HL-60 (cell line): ENCODE measurements at places on chromosomes 13 and 19.

DNA sequence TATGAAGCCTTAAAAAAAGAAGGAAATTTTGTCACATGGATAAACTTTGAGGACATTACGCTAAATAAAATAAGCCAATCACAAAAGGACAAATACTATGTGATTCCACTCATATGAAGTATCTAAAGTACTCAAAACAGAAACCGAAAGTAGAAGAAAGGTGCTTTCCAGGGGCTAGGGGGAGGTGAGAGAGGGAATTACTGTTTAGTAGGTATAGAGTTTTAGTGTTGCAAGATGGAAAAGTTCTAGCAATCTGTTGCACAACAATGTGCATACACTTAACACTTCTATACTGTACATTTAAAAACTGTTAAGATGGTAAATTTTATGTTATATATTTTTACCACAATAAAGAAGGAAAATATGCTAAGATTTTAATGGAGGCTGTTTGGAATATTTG, 83.0 kb downstream of the POLR1D start:
- DNase-seq: no peak

DNA sequence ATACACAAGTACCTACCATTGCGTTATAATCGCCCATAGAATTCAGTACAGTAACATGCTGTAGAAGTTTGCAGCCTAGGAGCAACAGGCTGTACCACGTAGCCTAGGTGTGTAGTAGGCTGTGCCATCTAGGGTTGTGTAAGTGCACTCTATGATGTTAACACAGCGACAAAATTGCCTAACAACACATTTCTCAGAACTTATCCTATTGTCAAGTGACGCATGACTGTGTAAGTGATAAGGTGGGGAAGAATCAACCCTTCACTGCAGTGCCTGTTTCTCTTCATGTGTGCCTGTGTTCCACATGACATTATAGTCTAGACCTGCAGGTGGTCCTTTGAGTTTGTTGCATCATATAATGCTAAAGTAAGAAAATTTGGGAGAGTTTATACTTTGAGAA, 94.0 kb downstream of the PCDH9 start:
- no peak for DNase-seq

DNA sequence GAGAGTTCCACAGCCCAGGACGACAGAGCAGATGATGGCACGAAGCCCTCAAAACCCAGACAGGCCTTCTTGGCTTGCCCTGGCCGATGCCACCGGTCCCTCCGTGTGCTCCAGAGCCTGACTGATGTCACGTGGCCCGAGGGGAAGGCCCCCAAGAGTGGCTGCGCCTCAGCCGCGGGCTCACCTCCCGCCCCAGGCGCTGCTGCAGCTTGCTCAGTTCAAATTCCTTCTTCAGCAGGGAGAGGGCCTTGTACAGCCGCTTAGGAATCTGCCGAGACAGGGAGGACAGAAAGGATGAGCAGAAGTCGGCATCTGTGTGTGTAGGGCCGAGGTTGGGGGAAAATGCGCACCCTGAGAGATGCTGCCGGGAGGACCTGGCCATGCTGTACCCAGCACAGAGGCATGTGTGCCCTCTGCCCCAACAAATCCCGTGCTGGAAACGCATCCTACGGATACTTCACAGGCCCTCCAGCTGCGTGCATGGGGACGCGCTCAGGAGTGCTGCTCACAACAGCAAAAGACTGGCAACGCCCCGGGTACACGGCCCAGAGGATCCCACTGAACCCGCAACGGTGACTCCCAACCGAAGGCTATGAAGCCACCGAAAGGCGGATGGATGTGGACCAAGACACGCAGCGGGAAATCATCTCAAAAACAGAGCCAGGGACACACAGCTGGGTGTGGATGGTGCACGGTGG, 12.9 kb downstream of the LONP1 start:
- no peak for DNase-seq

DNA sequence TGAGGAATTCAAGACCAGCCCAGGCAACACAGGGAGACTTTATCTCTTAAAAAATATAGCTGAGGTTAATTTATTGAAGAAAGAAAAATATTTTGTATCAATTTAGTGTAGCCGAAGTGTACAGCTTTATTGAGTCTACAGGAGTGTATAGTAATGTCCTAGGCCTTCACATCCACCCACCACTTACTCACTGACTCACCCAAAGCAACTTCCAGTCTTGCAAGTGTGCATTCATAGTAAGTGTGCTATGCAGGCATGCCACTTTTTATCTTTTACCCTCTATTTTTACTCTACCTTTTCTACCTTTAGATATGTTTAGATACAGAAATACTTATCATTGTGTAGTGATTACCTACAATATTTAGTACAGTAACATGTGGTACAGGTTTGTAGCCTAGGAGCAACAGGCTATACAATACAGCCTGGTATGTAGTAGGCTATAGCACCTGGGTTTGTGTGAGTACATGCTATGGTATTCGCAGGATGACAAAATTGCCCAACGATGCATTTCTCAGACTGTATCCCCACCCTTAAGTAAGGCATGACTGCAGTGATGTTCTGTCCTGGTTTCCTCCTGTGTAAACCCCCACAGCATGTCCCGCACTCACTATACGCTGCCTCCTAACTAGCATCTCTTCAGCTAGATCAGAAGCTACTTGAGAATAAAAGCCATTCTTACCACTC, 15.3 kb upstream of the ATP12A start:
- no peak for DNase-seq

DNA sequence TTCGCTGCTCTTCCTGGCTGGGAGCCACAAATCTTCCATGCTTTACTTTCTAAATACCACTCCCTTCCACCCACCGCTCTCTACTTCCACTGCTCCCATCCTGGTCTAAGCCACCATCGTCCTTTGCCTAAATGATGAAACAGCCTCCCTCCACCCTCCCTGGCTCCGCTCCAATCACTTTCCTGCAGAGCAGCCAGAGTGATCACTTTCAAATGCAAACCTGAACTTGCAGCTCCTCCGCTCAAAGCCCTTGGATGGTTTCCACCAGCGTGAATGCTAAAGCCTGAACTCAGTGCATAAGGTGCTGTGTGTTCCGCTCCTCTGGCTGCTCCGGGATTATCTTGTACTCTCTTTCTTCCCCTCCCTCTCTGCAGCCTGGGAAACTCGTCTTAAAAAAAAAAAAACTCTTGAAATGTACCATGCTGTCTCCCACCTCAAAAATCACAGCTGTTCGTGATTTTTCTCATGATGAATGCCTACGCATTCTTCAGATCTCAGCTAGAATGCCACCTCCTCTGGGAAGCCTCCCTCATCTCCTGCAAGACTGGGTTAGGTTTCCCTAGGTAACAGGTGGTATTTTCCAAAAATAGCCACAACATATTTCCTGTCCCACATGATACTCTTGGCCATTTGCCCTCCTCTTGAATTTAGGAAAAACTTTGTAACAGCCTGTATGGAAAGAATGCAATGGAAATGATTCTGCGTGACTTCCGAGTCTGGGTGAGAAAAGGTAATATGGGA, 3.7 kb upstream of the SIN3B start:
- DNase-seq: no peak

DNA sequence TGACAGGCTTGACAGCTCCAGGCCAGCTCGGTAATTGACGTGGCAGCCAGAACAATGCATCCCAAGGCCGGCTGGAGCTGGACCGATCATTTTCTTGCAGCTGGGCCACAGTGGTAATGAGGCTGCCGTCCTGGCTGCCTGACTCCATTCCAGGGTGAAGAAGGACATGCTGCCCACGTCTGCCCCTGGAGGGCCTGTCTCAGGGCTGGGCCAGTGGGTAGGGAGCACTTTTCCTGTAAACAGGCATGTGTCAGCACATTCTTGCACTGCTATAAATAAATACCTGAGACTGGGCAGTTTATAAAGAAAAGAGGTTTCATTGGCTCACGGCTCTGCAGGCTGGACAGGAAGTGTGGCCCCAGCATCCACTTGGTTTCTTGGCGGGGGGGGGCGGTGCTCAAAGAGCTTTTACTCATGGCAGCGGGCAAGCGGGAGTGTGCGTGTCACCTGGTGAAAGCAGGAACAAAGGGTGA, 38.1 kb upstream of the KCTD15 start:
- DNase-seq: no peak

DNA sequence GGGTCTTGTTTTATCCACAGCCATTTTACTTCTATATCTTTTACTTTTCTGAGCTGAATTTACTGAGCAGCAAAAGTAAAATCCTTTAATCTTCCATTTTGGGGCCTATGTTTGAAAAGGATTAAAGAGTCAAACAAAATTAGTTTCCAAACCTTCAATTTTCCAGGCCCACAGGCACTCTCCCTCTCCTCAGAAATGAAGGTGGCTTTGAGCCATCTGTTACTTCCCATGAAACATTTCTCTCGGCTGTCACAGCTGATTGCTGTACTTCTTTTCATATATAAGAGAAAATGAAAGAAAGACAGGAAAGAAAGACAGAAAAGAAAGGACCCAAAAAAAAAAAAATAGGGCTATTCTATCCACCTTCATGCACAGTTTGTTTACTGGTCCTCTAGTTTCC, 194.9 kb downstream of the LACC1 start:
- no peak for DNase-seq

- DNase-seq: no peak
Measured at GRCh38 chr13:80901111-80901510, 560.2 kb upstream of the SPRY2 start.

DNA sequence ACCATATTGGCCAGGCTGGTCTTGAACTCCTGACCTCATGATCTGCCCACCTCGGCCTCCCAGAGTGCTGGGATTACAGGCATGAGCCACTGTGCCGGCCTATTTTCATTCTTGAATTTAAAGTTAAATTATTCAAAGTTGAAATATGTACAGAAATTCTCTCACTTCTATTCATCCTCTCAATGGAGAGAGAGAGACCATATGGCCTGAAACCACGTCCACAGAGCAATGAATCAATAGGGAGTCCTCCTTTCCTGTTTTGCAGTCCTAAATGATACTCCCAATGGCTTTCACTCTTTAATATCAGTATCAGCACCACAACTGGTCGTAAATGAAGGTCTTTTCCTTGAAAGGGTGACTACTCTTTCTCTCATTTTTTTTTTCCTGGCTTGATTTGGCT, 30.5 kb upstream of the KCTD4 start:
- no peak for DNase-seq

DNA sequence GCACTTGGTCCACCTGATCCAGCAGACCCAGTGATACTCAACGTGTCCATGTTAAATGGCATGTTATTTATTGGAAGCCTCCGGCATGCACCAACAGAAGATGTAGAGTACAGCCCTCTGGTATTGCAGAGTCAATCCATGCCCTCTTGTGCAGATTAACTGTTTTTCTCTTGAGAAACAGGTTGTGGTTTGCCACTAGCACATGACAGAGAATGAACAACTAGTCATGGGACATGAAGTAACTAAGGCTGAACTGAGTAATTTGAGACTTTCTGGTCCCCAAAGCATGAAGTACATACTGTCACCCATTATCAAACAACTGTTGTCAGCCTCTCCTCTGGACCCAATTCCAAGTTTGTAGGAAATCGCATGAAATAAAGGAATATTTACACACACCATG, 3.2 kb downstream of the ZNF562 start:
- peak; percentile 70 for DNase-seq

- DNase-seq: no peak
Measured at GRCh38 chr13:110103534-110103933, 203.4 kb downstream of the COL4A1 start.

DNA sequence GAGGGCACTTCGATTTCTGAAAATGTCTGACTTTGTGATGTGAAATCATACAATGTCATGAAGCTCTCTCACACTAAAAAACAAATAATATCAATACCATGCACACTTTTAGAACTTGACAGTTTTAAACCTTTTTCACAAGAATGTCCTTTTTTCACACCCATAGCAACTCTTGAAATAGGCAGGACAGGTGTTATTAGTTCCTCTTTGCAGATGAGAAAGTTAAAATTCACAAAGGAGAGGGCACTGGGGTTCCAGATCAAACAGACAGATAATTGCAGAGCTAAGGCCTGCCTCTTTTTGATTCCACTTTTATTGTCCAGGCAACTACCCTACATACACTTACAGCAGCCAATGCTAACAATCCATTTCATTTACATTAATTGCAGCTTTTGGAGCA, 142.8 kb downstream of the KLF12 start:
- DNase-seq: no peak

GRCh38 chr13:106477303-106477702, 58.2 kb downstream of the EFNB2 start:
- DNase-seq: no peak

DNA sequence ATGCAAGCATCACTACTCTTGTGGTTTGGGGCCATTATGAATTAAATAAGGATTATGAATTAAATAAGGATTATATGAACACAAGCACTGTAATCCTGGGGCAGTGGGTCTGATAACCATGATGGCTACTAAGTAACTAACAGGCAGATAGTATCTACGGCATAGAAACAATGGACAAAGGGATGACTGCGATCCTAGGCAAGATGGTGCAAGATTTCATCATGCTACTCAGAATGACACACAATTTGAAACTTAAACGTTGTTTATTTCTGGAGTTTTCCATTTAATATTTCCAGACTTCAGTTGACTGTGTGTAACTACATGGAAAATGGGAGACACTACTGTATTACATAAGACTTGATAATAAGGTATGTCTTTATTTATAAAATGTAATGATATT, 15.1 kb downstream of the KCNRG start:
- no peak for DNase-seq

DNA sequence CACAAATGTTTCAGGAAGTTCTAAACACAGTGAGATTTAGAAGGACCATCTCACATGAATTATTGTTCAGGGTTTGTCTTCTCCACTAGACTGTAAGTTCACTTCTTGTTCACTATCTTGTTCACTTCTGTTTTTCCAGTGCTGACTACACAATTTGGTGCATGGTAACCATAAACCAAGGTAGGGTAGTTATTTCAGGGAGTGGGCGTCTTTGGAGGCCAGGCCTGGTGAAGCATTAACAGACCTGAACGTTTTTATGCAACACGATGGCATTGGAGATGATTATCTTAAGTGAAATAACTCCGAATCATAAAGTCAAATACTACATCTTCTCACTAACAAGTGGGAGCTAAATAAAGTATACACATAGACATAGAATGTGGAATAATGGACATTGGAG, 14.4 kb upstream of the OXGR1 start:
- no peak for DNase-seq

DNA sequence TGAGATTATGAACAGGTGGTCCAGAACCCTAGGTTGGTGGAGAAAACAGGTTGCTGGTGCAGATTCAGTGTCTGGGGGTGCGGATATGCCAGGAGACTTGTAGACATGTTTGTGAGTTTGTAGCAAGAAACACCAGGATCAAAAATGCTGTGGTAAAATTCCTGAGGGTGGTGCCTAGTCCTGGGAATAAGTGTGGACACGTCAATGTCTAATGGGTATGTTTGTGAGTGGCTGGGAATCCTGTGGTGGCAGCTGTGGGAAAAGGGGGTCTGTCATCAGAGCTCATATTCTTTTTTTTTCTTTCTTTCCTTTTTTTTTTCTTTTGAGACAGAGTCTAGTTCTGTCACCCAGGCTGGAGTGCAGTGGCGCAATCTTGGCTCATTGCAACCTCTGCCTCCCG, 7.2 kb downstream of the ZNF708 start:
- no peak for DNase-seq
